ENCODE measurements at places on chromosomes 6 and 20.

GRCh38 chr6:25623879-25624278, 28.1 kb upstream of the SCGN start:
- no peak for DNase-seq

DNA sequence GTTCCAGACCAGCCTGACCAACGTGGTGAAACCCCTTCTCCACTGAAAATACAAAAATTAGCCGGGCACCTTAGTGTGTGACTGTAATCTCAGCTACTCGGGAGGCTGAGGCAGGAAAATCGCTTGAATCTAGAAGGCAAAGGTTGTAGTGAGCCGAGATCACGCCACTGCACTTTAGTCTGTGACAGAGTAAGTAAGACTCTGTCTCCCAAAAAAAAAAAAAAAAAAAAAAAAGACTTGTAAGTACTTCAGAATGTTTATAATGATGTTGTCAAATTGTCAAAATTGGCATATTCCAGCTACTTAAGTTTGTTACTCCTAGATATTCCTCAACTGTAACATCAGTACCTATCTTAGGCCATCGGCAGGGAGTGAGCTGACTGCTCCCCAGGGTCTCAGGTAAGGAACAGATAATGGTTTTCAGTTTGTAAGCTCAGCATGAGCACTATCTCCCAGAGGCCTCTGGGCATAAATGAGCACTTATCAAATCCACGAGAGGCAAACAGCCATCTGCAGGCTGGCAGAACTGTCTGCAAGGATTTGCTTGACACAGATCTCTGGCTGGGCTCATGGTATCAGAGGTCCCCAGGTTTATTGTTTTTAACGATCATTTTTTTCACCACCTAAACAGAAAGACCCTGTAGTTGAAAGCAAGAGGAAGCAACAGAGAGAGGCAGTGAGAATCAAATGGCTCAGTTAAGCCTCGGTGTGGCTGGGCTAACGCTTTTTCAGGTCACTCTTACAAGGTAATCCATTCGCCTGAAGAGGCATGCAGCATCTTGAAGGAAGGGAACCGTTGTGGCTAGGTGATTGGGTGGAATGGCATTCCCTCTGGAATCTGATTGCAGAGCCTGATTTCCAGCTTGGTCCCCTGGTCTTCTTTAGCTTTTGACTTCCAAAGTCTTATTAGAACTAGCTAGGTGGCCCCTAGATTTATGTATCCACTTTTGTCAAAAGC, 115.9 kb downstream of the LY86 start:
- DNase-seq = no peak

DNA sequence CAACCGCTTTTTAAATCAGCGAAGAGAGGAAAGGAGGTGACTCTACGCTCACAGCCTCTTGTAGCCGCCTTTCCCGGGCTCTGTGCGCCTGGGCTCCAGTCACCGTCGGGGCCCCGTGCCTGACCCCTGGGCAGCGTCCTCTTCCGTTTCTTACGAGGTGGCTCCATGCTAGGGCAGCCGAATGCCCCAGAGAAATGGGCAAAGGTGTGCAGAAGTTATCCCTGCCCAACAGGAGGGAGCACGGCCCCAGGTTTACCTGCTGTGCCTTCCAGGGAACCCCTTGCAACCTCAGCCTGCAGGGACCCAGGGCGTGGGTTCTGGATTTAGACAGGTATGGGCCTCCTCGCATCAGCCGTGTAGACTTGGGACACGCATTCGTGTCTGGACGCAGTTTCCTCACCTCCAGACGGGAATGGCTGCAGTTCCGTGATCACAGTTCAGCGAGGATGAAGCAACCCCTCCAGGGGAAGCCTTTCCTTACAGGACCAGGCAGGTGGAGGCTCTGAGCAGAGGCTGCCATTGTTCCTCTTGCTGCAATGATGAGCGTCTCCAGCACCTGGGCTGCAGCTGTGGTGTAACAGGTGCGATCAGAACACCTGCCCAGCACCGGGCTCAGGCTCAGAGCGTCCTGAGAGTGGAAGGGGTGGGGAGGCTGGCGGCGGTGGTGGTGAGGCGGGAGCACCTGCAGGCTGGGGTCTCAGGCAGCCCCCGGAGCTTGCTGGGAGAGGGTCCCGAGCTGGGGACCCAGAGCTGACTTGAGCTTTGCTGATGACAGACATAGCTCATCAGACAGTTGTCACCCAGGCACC, 81.3 kb upstream of the BHLHE23 start:
- no peak for DNase-seq

DNA sequence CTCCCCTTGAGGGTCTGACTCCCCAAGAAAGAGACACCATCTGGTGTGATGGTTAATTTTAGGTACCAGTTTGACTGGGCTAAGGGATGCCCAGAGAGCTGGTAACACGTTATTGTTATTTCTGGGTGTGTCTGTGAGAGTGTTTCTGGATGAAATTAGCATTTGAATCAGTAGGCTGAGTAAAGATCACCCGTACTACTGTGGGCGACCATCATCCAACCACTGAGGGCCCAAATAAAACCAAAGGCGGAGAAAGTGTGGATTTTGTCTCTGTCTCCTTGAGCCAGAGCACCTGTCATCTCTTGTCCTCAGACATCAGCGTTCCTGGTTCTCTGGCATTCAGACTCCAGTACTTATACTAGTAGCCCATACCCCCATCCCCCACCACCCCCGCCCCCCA, 7.9 kb upstream of the CNKSR3 start:
- no peak for DNase-seq

DNA sequence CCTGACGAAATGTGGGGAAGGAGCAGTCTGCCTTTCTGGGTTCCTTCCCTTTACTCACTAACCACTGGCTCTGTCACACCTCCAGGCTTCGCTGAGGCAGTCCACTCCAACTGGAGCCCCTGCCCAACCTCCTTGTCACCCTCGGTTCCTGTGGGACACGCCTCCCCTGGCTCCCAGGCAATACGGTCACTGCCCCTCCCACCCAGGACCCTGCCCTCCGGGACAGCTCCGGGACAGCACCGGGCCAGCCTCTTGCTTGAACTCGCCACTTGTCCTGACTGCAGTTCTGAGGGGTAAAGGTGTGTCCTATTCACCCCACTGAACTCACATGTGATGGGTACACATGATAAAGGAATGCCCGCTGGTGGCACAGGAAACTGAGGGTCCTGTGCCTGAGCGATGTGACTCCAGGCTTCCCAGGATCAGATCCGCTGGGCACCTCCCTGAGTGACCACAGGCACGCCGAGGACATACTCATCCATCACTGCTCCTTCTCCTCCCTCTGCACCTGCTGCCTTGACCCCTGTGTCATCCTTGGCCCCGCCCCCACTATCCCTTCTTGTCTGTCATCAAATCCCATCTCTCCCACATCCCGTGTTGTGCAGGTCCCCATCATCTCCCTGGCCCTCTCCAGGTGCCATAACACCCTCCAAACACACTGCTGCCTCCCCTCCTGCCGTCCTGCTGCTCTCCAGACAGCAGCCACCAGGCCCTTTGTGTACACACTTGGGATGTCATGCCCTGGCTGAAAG, 7.9 kb downstream of the SDCBP2 start:
- DNase-seq = no peak

GRCh38 chr6:107331409-107332386, 127.7 kb downstream of the PDSS2 start:
- DNase-seq = no peak

GRCh38 chr6:104449918-104450317, 409.8 kb downstream of the HACE1 start:
- DNase-seq = no peak

DNA sequence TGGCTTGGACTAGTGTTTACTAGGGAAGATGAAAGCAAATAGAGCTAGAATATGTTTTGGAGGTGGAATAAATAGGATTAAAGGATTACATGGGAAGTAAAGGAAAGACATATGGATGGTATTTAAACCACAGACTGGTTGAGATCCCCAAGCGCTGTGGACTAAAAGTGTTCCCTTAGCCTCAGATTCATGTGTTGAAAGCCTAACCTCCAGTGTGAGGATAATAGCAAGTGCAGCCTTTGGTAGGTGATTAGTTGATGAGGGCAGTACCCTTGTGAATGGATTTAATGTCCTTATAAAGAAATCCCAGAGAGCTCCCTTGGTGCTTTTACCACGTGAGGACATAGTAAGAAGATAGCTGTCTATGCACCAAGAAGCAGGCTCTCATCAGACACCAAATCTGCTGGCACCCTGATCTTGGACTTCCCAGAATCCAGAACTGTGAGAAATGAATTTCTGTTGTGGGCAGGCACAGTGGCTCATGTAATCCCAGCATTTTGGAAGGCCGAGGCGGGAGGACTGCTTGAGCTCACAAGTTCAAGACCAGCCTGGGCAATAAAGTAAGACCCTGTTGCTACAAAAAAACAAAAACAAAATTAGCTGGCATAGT, 57.3 kb upstream of the MCM9 start:
- no peak for DNase-seq

- DNase-seq = no peak
These were observed 70.2 kb downstream of the HS3ST5 start for GRCh38 chr6:114272582-114272981.

GRCh38 chr6:75481936-75482593, 11.5 kb downstream of the FILIP1 start:
- DNase-seq = no peak

GRCh38 chr6:63063631-63064271, 147.5 kb upstream of the FKBP1C start:
- DNase-seq = no peak

GRCh38 chr6:56040223-56040622, 164.8 kb upstream of the BMP5 start:
- DNase-seq = no peak

- DNase-seq = no peak
These were observed at the start of the genes ADAT2 and PEX3 for GRCh38 chr6:143450453-143451371. TSS of gene ADAT2 (minus strand) at chr6:143450695. CDS start at chr6:143450658, 37 bp downstream. TSS of gene PEX3 (plus strand) at chr6:143450805. CDS start at chr6:143451043, 238 bp downstream.

GRCh38 chr6:125738276-125738675, 11.2 kb upstream of the HEY2 start:
- no peak for DNase-seq

DNA sequence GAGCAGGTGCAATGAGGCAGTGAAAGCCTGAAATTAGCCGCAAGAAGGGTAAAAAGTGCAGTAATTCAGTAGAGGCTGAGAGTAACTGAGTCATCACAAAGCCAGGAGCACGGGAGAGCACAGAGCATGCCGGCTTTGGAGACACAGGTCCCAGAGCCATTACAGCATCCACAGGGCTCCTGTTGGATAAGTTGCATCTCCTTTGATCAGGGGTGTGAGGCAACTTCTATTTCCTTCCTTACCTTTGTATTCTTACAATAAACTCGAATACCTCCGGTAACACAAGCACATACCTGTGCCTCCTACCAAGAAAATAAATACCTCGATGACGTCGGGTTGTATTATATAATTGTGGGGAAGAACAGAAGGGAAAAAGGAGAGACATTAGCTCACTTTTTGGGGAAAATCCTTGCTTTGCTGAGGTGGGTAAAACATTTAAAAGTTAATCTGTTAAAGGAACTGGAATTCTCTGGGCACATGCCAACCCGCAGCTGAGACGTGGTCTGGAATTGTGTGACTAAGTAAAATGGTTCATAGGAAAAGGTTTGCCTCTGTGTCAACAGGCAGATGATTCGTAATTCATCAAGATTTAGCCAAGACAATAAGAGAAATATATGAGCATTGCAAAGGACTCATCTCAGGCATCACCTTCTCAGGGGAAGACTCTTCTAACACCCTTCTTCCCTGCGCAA, 360.7 kb upstream of the ZFP64 start:
- DNase-seq = no peak

DNA sequence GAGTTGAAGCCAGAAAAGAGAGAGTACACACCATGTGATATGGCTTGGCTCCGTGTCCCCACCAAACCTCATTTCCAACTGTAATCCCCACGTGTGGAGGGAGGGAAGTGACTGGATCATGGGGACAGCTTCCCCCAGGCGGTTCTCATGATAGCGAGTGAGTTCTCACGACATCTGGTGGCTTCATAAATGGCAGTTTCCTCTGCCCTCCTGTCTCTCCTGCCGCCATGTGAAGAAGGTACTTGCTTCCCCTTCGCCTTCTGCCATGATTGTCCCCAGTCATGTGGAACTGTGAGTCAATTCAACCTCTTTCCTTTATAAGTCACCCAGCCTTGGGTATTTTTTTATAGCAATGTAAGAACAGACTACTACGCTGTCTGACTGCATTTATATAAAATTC, 40.3 kb downstream of the TAF4 start:
- no peak for DNase-seq
